Calu3 (cell line): ENCODE measurements at places on chromosomes 3 and 15.

GRCh38 chr3:143314251-143315093 lies 194.9 kb downstream of the CHST2 start:
- DNase-seq, result no peak

DNA sequence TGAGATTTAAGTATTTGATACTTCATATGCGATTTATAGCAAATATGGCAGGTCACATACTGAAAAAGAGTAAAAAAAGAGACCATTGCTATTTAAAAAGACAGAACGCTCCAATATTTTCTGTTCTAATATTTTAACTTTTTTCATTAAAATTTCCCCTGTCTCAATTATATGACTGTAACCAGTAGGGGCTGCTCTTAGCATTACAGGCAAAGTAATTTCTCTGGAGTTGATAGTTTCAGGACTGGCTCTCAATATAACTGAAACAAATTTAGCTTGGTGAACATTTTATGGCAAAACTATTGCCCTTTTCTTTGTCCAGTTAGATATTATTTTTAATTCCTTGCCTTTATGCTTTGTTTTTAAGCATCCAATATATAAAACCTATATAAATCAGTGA lies 286.3 kb upstream of the ROBO2 start:
- no peak for DNase-seq

- DNase-seq, result no peak
Measured at GRCh38 chr15:99414755-99415731, 150.7 kb upstream of the MEF2A start.

- no peak for DNase-seq
Measured at GRCh38 chr3:153881201-153881600, 240.0 kb upstream of the ARHGEF26 start.

- peak; percentile 74 for DNase-seq
Measured at GRCh38 chr3:126179825-126180476, 435 bp downstream of the ALDH1L1 start.

DNA sequence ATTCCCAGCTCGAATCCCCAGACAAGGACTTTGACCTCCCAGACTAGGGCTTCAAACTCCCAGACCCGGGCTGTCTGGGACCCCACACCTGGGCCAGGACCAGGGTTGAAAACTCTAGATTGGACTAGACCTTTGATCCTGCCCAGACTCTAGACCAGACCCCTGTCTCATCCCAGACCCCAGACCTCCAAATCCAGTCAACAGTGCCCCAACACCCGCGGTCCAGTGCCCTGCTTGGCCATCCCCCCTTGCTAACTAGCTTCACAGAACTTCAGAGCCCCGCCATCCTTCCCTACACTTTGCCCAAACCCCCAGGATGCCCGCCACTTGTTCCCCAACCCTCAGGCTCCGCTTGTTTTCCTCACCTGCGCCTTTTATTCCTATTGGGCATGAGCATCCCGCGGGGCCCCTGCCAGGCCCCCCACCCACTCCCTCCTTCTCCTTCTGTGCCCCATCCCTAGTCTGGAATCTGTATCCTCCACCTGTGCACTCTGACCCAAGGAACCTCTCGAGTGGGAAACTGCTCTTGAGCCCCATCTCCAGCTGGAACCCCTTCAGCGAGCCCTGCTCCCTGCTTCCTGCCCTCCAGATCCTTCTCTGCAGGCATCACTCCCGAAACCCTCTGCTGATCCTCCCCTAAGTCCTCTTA lies 604 bp downstream of the GNAI2 start:
- no peak for DNase-seq

DNA sequence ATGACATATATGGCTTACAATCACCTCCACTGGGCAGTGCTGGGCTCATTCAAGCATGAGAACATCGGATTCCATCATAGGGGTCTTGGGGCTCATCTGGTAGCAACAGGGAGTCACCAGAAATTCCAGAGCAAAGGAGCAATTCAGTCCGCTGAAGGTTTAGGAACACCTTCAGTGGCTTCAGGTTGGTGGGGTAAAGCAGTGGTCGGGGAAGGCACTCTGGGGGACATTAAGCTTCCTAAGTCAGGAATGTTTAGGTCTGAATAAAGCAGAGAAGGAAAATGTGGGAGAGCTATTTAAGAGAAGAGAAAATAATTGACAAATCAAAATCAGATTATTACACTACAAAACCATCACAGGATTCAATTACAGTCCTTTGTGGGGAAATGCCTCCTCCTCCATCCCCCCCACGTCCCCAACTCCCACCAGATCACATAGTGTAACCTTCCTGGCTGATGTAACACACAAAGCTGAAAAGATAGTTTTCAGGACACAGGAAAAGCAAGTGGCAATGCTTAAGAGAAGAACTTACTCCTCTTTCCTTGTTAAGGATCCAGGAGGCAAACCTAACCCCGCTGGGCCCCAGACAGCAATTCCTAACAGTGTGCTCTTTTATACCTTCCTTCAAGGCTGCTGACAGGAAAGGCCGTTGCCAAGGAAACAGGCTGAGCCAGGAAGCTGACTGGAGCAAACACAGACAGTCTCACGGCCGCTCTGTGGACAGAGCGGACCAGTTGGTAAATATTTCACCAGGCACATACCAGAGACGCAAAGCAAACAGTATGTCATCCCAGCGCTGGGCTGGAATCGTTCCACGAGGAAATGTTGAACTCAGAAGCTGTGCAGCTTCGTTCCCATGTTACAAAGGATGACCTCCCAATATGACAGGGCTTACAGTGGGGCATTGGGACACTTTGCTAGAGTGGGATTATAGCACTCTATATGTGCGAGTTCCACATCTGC lies 57.5 kb upstream of the LMCD1 start:
- peak; percentile 93 for DNase-seq

DNA sequence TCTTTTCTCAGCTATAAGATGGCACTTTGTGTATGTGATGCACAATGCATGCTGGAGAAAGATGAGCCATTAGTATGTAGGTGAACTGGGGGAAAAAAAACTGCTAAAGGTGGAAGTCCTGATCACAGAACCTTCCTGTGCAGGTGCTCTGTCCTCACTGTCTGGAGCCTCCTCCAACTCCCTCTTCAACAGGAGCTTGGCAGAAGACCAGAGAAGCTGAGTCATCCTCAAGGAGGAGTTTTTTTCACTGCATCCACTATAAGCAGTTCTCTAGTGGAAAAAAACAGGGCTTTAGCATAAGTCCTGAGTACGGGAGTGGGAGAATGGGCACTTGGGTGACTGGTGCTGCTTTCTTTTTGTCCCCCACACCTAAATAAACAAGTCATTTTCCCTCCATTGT lies 168.4 kb upstream of the CADPS start:
- DNase-seq, result peak; percentile 23

GRCh38 chr3:183664913-183665381 lies 29.5 kb downstream of the KLHL24 start:
- no peak for DNase-seq

DNA sequence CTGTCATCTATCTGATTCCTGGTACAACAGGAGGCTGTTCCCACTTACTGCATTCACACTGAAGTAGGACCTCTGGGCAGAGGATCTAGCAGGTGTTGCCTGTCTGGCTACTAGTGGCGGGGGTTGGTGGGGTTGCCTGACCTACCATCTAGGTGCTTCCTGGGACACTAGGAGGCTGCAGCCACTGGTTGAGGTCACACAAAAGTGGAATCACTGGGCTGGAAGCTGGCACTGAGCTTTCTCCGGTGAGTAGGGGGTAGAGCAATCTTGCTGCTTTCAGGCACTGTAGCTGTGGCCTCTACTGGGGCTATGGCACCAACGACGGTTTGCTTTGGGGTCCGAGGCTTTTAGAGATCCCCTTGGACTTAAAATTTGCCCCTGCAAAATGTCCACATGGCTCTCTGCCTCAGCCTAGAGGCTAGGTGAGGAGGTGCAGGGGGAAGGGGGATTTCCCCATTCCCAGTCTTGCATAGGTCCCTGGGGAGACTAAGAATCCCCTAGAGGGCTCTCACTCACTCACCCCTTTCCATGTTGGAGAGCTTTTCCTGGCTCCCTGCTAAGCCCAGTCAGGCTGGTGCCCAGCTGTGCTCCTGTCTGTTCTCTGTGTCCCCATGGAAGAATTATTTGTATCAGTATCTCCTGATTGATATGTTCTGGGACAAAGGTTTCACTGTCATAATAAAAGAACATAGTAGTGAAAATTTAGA lies 397.7 kb upstream of the EPHA6 start:
- DNase-seq, result no peak

GRCh38 chr3:13937131-13937530 lies 57.3 kb upstream of the WNT7A start:
- DNase-seq, result no peak

DNA sequence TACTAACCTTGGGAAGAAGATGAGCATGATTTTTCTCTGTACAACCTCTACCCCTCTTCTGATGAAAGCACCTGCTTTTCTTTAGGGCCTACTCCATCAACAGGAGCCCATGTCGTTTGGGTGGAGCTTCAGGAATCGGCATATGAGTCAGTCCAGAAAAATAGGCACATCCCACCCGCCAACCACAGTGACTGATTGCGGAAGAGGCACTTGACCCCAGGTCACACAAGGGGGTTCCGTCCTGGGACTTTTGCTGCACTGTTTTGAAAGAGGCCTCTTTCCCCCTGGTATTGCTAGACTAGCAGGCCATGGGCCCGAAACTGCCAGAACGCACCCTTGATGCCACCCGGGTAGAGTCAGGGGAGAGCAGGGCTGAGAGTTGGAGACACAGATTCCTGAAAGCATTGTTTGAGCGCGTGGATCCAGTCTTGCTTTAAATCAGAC lies 19.3 kb upstream of the NRROS start:
- DNase-seq, result no peak

- DNase-seq, result peak; percentile 21
Measured at GRCh38 chr15:43253431-43254403, 13.0 kb downstream of the TGM5 start.

GRCh38 chr3:122609798-122610559 lies 32.5 kb downstream of the PARP15 start:
- DNase-seq, result peak; percentile 13

GRCh38 chr3:47365213-47366153 lies 15.3 kb upstream of the PTPN23 start:
- no peak for DNase-seq

DNA sequence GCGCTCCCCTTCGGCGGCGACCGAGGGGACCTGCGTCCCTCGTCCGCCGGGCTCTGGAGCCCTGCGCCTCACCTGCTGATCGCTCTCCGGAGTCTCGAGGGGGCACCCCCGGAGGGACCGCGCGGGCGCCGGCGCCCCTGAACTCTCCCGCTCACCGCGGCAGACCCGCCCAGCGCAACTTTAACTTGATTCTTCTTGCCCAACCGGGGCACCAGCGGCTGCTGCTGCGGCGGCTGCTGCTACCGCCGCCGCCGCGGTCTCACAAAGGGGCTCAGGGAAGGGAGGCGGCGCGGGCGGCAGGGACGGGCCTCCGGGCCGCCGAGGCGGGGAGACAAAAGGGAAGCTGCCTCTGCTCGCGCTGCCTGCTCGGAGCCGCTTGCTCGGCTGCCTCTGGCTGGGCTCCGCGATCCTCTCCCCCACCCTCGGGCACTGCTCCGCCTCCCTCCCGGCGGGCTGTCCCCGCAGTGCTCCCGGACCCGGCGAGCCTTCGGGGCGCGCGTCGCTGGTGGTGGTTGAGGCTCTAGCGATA lies at the start of gene PPM1L:
Gene PPM1L, plus strand, starts transcription at position 456 of the 529 bp plus-strand sequence.
- DNase-seq, result peak; percentile 71

DNA sequence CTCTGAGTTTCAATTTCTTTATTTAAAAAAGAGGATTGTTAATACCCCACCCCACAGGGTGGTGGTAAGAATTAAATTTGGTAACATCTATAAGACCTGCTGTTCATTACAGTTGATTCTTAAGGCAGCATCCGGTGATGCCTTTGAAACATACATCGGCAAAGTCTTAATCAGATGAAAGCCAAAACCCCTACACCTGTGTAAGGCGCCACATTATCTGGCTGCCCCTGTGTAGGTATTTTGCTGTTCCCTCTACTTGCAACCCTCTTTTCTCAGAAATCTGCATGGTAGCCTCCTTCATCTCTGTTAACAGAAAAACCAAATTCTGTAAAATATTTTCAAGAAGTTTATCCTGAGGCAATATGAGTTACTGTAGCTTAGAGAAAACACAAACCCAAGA lies 90.0 kb downstream of the ST6GAL1 start:
- no peak for DNase-seq

DNA sequence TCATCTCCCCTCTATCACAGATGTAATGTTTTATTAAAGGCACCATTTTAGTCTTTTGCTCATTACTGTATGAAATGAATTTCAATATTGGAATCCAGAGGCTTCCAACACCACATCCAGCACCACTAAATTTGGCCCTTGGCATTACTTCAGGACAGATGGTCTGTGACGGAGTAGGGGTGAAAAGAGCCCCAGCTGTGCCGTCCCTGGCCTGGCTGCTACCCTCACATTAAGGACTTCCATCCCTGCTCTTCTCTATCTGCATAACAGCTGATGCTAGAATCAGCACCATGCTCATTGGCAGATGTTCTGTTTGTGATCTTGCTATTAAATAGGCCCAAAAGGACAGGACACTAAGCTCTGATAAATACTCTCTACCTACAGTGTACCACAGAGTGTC lies 152.9 kb downstream of the IL1RAP start:
- DNase-seq, result no peak

DNA sequence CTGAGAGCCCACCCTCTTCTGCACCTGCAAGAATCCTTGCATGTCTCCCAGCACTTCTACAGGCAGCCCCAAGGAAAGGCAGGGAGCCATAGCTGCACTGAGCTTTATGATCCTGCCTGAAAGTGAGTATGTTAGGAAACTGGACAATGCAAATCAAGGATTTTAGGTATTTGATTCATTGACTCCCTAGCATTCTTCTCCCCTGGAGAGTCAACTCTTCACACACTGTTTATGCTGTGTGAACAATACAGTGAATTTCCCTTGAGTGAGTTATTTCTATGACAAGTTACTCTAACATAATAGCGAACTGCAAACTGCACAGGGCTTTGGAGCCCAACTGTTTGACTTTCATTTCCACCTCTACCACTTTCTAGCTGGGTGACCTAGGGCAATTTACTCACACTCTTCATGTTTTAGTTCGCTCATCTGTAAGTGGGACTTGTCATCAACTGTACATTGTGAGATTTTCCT lies 96.0 kb upstream of the PHLDB2 start:
- no peak for DNase-seq

DNA sequence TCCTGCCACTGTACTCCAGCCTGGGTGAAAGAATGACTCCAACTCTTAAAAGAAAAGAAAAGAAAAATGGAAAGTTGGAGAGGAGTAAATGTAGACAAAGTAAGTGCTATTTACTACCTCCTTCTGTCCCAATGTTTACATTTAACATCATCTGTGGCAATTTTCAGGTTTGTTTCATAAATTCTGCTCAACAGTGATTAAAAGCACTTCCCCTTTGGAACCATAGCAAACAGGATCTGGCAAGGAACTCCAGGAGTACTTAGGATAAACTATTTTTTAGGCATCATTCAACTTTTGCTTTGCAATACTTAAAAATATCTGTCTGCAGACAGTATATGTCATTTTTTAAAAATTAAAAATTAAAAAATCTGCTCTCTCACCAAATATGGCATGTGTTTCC lies 5.5 kb upstream of the CX3CR1 start:
- DNase-seq, result no peak
